CD4-positive, alpha-beta T cell (primary cell): ENCODE measurements at places on chromosomes 4 and X.
A peak's percentile ranks its signal among the peaks of the same experiment; 100 is the strongest.

- no peak for DNase-seq
Measured at GRCh38 chr4:8461086-8461485, 20.5 kb downstream of the TRMT44 start.

- no peak for DNase-seq
Measured at GRCh38 chrX:48509619-48510018, 827 bp downstream of the PORCN start.

- no peak for DNase-seq
Measured at GRCh38 chr4:4852591-4853362, 6.7 kb upstream of the MSX1 start.

DNA sequence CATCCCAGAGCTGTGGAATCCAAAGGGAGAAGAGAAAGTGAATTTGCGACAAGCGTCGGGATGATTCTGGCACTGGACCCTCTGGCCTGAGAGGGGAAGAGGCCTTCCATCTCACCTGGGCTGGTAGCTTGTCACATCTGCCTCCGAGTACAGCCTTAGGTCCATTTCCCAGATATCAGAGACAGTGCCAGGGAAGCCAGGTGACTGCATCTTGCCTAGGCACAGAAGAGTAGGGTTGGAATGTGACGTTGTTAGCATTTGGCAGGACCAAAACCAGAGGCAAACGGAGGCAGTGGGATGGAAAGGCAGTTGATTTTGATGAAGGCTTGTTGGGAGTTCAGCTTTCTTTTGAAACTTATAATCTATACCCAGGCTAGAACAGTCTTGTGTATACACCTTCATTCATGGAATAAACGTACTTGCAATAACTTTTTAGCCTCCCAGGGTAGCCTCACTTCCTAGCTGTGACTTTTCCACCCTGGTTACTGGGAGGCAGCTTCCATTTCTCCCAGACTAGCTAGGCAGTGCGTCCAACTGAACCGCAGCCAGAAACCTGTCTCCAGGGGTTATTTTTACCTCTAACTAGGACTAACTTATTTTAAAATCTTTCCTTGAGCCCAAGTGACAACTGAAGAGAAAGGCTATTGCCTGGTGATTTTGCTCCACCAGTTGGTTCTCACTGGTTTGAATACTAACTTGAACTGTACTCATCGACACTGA, 5.9 kb downstream of the SOD3 start:
- DNase-seq: no peak

- DNase-seq: peak; percentile 29
Measured at GRCh38 chrX:41009850-41010846, 75.1 kb upstream of the USP9X start.
